ENCODE measurements at places on chromosomes 16 and 17. TPM values are rescaled to one million over a fixed set of nuclear protein-coding genes. Genes with fewer than 3 reads are reported as not detected.

ZNF385C gene
- polyA plus RNA-seq, result 5.2 TPM

TMEM106A gene
- 23.9 TPM for polyA plus RNA-seq

COG4 gene
- 63.5 TPM for polyA plus RNA-seq

ZNF205 gene
- 19.4 TPM for polyA plus RNA-seq
